Left ventricle myocardium inferior (tissue), 1 donor: ENCODE measurements at places on chromosomes 16 and 17.
A peak's percentile ranks its signal among the peaks of the same experiment; 100 is the strongest.

DNA sequence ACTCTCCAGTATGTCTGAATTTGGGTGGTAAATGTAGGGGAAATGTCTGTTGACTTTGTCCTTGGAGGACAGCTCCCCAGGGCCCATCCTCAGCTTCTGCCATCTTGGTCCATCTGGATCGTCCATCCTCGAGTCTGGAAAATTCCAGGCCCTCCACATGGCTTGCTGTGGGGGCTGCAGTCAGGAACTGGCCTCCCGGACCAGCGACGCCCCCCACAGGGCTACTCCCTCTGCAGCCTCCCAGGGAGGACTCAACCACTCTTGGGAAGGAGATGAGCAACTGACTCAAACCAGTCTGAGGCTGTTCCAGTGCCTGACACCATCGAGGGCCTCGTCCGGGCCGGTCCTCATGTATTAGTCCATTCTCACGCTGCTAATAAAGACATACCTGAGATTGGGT lies 5.5 kb upstream of the ZG16B start:
- no peak overlapping the region for H3K27ac ChIP-seq
- no peaks in the 10 kb centered on the region for H3K4me1 ChIP-seq
- no peaks in the 10 kb centered on the region for H3K36me3 ChIP-seq
- peaks cover 72% of the 10 kb centered on the region for H3K27me3 ChIP-seq

GRCh38 chr16:66416136-66416535 lies 11.0 kb upstream of the BEAN1 start:
- no peak overlapping the region for H3K4me3 ChIP-seq
- H3K27ac ChIP-seq = no peak overlapping the region
- H3K27me3 ChIP-seq = no peaks in the 10 kb centered on the region
- no peaks in the 10 kb centered on the region for H3K4me1 ChIP-seq
- H3K36me3 ChIP-seq = no peaks in the 10 kb centered on the region

DNA sequence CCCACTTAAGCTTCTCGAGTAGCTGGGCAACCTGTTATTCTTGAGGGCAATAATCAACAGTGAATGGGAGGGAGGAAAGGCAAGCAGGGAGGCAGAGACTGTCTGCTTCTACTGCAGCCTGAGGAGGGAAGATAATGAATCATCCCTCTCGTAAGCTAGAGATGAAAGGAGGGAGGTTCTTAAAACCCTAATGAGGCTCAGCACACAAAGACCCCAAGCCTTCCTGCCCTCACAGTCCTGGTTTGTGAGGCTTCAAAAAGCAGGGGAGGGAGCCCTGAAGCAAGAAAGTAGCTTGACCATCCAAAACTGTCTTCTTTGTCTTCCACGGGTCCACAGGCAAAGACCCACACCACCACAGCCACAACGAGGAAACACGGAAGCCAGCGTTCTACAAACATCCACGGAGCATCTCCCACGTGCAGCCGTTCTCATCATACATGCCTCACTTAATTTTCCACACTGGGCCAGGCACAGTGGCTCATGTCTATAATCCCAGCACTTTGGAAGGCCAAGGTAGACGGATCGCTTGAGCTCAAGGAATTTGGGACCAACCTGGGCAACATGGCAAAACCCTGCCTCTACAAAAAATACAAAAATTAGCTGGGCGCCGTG lies 1.8 kb downstream of the PIK3R5 start:
- no peak overlapping the region for H3K27ac ChIP-seq
- no peaks in the 10 kb centered on the region for H3K36me3 ChIP-seq
- peak overlapping the region; percentile 55 for H3K4me3 ChIP-seq

GRCh38 chr16:28494121-28494851 lies at the start of gene APOBR:
Gene APOBR (plus strand): TSS chr16:28494643. CDS start chr16:28494682, 39 bp downstream.
- peak within 1 kb of the TSS; percentile 44 for H3K4me3 ChIP-seq
- H3K27ac ChIP-seq = peak within 1 kb of the TSS; percentile 52
- peaks cover 8% of the 10 kb centered on the region for H3K36me3 ChIP-seq

DNA sequence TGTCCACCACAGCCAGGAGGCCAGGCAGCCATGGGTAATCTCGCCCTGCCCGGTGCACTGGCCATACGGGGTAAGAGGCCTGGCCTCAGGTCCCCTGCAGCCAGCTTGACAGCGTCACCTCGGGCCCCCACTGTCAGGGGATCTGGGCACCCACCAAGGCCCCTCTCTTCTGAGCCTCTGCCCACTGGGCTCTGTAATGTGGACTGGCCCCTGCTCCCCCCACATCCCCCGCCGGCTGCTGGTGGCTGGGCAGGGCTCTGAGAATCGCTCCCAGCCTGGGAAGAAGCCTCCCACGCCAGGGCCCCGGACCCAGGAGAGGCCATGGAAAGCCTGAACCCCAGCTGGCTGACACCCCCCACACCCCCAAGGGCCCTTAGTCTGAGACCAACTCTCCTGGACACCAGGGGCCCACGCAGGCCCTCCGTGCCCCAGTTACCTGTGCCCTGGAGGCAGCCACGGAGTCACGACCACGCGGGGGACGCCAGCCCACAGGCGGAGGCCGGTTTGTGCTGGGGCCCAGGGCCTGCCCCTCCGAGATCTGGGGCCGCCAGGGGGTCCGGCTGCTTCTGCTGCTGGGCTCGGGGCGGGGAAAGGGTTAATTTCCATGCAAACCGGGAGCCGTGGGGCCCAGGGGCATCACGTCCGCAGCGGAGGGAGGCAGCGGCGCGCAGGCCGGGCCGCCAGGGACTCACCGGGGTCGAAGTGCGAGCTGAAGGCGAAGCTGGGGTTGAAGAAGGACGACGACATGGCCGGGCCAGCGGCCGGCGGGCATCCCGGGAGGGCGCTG lies at the start of gene PVALEF:
Gene PVALEF (plus strand): TSS at position 262 of the 787 bp plus-strand sequence. CDS start 15,720 bp downstream, outside the sequence.
- H3K27ac ChIP-seq = peak within 1 kb of the TSS; percentile 46
- DNase-seq = no peak
- H3K4me1 ChIP-seq = peaks cover 23% of the 10 kb centered on the region
- peaks cover 31% of the 10 kb centered on the region for H3K27me3 ChIP-seq
- H3K36me3 ChIP-seq = no peaks in the 10 kb centered on the region

GRCh38 chr16:26475596-26475995 lies 591.1 kb upstream of the C16orf82 start:
- H3K27me3 ChIP-seq = no peaks in the 10 kb centered on the region
- H3K27ac ChIP-seq = no peak overlapping the region
- no peak overlapping the region for H3K4me3 ChIP-seq
- DNase-seq = no peak

DNA sequence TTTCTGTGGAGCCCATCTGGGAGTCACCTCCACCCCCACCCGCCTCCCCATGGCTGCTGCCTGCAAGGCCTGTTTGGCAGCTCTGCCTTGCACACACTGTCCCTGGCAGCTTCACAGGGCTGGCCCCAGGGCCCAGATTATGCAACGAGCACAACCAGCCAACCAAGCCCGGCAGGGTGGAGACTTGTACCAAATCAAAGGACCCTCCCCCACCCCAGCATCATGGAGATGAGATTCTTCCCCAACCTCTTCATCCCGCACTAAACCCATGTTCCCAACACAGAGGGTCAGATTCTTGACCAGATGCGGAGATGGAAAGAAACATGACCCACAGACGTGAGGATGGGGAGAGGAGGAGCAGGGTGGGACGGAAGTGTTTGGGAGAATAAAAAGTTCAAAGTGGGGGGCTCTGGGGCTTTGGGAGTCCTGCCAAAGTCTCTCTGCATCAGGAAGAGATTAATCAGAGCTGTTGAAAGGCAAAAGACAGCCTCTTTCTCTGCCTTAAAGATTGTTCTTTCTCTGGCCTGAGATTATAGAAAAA lies 3.8 kb downstream of the SMARCD2 start:
- H3K4me1 ChIP-seq = peaks cover 77% of the 10 kb centered on the region
- peak overlapping the region; percentile 97 for H3K4me3 ChIP-seq
- peak; percentile 93 for DNase-seq
- H3K36me3 ChIP-seq = peaks cover 37% of the 10 kb centered on the region

DNA sequence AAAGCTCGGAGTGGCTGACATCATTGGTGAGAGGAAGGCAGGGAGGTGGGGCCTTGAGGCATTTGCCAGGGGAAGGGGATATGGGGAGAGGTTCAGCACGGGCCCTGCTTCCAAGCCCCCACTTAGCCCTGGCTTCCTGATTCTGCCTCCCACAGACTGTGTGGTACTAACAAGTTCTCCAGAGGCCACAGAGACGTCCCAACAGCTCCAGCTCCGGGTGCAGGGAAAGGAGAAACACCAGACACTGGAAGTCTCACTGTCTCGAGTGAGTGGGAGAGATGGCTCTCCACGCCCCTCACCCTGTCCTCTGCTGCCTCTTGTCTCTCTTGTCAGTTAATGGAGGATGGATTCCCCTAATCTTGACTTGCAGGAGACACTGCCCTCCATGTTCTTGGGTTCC lies 8.1 kb downstream of the NFATC2IP start:
- no peak for DNase-seq
- no peaks in the 10 kb centered on the region for H3K27me3 ChIP-seq
- H3K4me1 ChIP-seq = no peaks in the 10 kb centered on the region

DNA sequence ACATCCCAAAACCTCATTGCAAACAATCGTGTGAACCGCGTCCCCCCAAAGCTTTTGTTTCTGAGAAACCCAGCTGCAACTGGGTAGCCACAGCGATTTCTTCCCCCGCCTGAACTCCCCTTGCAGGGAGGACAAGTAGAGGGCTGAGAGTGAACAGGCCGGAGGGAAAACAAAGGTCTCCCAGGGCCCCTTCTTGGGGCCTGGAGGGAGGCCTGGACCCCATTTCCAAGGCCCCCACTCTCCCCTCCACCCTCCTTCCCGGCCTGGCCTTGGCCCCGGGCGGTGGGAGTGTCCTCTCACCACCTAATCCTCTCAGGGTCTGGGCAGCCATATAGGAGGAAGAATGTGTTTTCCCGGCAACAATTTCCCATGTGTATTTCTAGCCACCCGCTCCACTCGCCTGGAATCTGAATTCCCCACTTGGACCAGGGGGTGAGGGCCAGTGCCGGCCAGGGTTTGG lies 2.6 kb downstream of the GLIS2 start:
- H3K27me3 ChIP-seq = no peaks in the 10 kb centered on the region
- H3K4me3 ChIP-seq = peak overlapping the region; percentile 88
- no peaks in the 10 kb centered on the region for H3K36me3 ChIP-seq
- H3K4me1 ChIP-seq = peaks cover 92% of the 10 kb centered on the region

GRCh38 chr16:73206151-73206707 lies 158.3 kb upstream of the ZFHX3 start:
- H3K27ac ChIP-seq = no peak overlapping the region
- H3K36me3 ChIP-seq = no peaks in the 10 kb centered on the region

GRCh38 chr16:67666032-67666551 lies 458 bp downstream of the ENKD1 start:
- H3K27ac ChIP-seq = peak overlapping the region; percentile 89
- peaks cover 13% of the 10 kb centered on the region for H3K36me3 ChIP-seq
- H3K4me3 ChIP-seq = peak overlapping the region; percentile 78
- no peaks in the 10 kb centered on the region for H3K27me3 ChIP-seq
- H3K4me1 ChIP-seq = peaks cover 39% of the 10 kb centered on the region

DNA sequence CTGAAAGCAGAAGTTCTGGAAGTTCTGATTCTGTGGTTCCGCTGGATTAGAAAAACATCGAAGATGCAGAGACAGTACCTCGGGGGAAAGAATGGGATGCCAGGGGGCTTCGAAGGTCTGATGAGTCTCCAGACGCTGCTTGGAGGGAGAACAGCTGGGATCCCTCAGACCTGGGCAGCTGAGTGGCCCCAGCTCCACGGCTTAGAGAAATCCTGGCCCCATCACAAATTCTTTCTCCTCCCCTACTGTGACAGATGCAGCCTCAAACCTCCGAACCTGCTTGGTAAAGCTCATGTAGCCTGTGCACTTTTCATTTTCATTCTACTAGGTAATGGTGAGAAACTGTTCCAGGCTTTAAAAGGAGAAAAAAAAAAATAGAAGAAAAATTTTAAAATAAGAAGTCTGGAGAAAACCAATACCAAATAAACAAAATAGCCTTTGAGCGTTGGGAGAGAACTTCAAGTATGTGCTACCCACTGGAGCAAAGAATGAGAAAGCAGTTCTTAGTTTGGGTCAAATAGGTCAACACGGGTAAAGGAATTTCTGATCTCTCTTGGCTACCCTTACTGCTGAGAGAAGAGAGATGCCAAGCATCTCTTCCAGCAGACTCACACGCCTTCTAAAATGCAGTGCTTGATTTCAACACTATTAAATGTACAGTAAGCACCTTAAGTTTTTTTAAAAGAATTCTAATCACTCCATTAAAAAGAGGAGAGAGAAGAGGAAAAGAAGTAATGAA lies 19.9 kb downstream of the MAF start:
- H3K4me3 ChIP-seq = no peak overlapping the region
- no peak overlapping the region for H3K27ac ChIP-seq
- DNase-seq = no peak
- no peaks in the 10 kb centered on the region for H3K4me1 ChIP-seq

GRCh38 chr17:82317394-82318168 lies at the start of gene CD7:
Gene CD7 (minus strand): TSS chr17:82317608. CDS start chr17:82317495, 113 bp downstream.
- peaks cover 62% of the 10 kb centered on the region for H3K27me3 ChIP-seq
- H3K4me3 ChIP-seq = no peak within 1 kb of the TSS
- no peak for DNase-seq
- H3K36me3 ChIP-seq = no peaks in the 10 kb centered on the region

DNA sequence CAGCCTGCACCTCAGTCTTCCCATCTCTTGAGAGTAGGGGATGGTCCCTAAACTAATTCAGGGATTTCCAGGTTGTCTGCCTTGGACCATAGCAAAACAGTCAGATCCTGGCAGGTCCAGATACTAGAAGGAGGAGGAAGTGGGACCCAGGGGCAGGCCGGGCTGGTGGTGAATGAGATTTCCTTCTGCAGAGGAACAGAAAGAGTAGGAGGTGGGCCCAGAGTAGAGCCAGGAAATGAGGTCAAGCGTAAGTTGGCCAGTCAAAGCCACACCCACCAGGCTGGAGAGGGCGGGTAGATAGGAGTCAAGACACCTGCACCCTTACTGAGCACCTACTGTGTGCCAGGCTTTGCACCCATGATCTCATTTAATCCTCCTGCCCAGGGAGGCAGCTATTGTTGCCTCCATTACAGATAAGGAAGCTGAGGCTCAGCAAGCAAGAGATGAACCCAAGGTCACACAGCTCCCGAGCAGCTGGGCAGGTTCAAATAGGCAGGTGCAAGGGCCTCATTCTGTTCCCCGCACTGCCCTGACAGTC lies 2.6 kb downstream of the CDH5 start:
- H3K4me1 ChIP-seq = peaks cover 67% of the 10 kb centered on the region
- H3K27ac ChIP-seq = peak overlapping the region; percentile 93
- DNase-seq = peak; percentile 57
- peak overlapping the region; percentile 73 for H3K4me3 ChIP-seq
- H3K27me3 ChIP-seq = no peaks in the 10 kb centered on the region
- H3K36me3 ChIP-seq = peaks cover 5% of the 10 kb centered on the region
